Hepatocyte (in vitro differentiated cells): ENCODE measurements at places on chromosomes 1 and 21.

DNA sequence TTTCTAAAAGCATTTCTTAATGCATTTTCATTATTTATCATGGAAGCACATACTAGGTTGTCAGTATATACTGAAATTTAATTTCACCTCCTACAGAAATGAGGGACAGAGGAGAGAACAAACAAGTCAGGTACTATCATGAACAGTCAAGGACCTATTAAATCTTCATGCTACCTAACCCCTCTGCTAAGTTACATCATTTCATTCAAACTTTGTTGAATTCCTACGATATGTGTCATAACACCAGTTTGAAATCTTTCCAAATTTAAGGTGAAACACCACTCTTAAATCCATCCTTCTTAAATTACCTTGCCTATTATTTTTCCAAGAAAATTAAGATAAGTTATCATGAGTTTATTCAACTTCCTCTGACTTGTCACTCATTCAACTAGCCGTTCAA, 78.9 kb downstream of the DENND1B start:
- no peak overlapping the region for H3K27ac ChIP-seq
- H3K36me3 ChIP-seq = no peaks in the 10 kb centered on the region
- DNase-seq = no peak
- no peaks in the 10 kb centered on the region for H3K4me1 ChIP-seq
- H3K4me3 ChIP-seq = no peak overlapping the region

GRCh38 chr21:46397211-46397905, 61.3 kb upstream of the DIP2A start:
- H3K4me1 ChIP-seq = no peaks in the 10 kb centered on the region
- no peaks in the 10 kb centered on the region for H3K36me3 ChIP-seq
- H3K4me3 ChIP-seq = no peak overlapping the region

GRCh38 chr1:24459551-24460266, 42.9 kb upstream of the RCAN3 start:
- no peak for DNase-seq
- H3K4me3 ChIP-seq = no peak overlapping the region
- H3K27me3 ChIP-seq = no peaks in the 10 kb centered on the region
- no peaks in the 10 kb centered on the region for H3K36me3 ChIP-seq
- no peak overlapping the region for H3K27ac ChIP-seq

DNA sequence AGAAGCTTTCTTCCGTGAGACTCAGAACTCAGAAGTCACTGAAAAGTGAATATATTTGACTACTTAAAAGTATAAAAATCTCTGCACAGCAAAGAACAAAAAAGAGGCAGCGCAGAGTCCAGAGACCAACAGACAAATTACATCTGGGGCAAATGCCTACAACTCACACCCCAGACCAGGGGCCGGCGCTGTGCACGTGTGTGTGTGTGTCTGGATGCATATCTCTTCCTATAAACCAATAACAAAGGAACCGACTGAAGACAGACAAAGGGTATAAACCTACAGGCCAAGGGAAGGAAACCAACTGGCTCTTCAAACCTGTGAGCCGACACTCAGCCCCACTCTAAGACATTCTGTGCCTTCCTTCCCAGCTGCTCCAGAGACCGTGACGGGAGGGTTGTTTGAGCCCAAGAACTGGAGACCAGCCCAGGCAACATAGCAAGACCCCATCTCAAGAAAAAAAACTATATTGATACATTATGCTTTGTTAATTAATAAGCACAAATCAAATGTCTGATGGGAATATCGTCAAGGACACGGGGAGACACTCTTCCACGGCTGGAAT, 18.8 kb downstream of the WNT9A start:
- no peak overlapping the region for H3K4me3 ChIP-seq
- H3K4me1 ChIP-seq = no peaks in the 10 kb centered on the region
- no peaks in the 10 kb centered on the region for H3K27me3 ChIP-seq
- H3K27ac ChIP-seq = no peak overlapping the region
